ENCODE measurements at places on chromosomes 12 and 14.

- no peak for DNase-seq
These were observed 126.5 kb upstream of the NTF3 start for GRCh38 chr12:5305425-5305824.

DNA sequence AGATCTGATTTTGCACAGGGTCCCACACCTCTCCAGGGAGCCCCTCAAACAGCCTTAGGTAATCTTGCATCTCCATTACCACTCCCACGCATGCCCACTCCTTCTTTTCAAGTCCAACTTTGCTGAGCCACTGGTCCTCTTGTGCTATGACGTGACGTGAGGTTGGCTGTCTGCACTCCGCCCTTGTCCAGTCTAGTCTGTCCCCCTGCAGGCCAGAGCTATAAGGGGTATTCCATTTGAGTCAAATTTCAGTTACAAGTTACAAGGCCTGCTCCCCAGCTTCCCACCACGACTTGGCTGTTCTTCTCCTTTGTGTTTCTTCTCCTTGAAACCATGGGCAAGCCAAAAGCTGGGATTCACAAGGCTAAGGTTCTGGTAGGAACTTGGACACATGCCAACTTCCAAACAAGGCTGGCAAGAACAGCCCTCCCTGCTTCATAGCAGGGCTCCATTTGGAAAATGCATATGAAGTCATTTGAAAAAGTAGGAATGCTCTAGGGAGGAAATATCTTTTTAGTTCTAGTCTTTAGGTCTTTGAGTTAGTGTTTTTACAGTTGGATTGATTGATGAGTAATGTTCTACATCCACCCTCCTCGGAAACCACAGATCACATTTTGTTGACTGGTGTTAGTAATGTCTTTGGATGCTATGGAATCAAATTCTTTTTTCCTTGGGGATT lies 49.1 kb downstream of the KCNA1 start:
- DNase-seq: no peak

GRCh38 chr12:108317308-108318234 lies 21.5 kb downstream of the CMKLR1 start:
- no peak for DNase-seq

GRCh38 chr14:74816124-74816523 lies 53.0 kb downstream of the YLPM1 start:
- no peak for DNase-seq

DNA sequence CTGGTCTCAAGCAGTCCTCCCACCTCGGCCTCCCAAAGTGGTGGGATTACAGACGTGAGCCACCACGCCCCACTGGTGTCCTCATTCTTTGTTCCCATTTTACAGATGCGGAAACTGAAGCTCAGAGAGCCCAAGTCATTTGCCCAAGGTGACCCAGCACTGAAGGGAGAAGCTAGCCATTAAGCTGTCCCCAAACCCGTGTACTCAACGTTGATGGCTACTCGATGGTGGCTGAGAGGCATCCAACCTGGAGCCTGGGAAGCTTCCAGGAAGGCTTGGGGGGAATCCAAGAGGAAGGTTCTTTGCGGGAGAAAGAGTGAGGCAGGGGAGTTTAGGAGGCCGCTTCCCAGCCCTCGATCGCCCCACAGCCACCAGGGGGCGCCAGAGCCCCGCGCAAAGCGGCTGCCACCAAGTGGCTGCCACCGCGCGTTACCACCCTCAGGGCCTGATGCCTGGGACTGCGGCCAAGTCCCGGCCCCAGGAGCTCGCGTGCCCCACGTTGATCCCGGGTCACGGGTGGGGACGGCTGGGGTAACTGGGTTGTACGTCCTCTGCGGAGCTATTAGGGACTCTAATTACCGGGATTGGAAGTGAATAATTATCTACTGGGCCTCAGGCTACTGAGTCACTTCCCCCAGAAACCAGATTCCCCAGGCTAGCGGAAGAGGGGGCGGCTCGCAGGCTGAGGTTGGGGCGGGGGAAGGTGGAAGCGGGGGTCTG lies 8.8 kb upstream of the SH2B3 start:
- no peak for DNase-seq

Measured in spinal cord (tissue), 10 donors.